Kasumi-1 (cell line): ENCODE measurements at places on chromosomes 3 and 15.

DNA sequence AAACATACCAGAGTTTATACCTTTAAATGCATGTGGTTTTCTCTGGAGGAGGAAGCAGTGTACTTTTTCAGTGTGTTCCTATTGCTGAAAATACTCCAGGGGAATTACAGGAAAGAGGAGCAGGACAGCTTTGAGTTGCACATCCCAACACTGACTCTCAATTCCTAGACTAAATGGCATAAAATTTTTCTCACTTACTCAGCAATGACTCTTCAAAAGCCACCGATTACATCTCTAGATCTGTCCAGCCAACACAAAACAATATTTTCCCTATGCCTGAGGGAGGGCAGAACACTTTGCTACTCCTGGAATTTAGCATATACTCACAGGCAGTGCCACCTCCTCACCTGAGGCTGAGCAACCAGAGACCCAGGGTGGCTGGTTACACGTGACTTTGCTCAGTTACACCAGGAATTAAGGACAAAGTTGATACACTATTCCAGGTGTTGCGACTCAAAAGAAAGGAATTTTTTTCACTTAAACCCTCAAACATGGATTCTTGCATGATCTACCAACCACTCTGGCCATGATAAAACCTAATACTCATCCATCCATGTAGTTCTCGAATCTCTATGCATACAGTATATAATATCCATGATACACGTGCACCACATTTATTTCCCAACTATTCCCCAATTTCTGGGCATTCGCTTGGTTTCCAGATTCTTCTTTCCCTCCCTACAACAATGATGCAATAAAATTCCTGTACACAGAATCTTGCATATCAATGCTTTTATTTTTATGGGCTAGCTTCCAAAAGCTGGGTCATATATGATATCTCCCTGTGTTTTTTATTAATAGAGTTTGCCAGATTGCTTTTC, 194.6 kb downstream of the THRB start:
- no peak for DNase-seq

- DNase-seq = no peak
Observed at GRCh38 chr3:189419683-189420082, 211.5 kb upstream of the TP63 start.

- no peak for DNase-seq
Observed at GRCh38 chr3:107685383-107685782, 162.6 kb downstream of the BBX start.

- no peak for DNase-seq
Observed at GRCh38 chr3:102449341-102449740, 14.5 kb downstream of the ZPLD1 start.

DNA sequence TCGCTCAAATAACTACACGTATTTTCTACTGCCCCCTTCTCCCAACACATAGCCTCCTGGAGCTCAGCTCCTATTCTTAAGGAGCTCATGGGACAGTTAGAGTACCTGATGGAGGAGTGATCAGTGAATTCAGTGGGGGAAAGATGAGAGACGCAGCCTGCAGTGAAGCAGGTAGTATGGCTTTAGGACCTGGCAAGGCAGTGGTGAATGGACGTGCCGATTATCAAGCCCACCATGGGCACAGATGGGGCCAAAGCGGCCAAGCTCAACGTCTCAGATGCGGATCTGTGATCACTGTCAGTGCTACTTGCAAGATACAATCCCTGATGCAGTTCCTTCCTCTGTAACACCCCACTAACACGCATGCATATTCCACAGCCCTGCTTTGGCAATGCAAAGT, 45.8 kb upstream of the ATP2B2 start:
- no peak for DNase-seq

- DNase-seq = no peak
Observed at GRCh38 chr3:40737343-40737742, 212.6 kb downstream of the ZNF621 start.

- DNase-seq = no peak
Observed at GRCh38 chr3:89841041-89841440, 733.6 kb downstream of the EPHA3 start.

DNA sequence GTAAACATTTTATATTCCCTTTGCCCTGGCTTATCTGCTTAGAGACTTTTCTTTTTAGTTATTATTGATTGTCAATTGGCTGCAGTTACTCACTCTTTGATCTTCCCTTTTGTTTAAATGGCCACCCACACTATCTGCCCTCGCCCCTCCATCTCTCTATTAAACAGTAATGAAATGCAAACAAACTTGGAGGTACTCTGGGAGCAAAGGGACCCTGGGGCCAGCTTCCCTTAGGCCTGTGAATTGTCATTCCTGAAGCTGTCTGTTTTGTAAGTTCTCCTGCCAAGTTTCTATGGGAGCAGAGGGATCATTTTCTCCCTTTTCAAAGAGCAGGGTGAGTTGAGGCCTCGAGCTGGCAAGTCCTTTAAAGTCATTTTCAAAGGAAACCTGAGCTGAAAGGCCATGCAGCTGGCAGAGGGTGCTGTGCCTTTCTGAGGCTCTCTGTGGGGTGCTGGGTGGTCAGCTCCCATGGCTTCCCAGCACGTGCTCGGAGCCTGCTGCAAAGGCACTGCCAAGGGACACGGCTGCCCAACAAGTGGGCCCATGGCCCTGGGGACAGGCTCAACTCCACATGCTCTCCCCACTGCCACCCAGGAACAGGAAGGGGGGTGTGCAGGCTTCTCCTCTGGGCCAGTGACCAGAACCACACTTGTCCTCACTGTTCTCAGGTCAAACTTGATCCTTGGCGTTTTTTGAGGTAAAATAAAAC, 17.4 kb upstream of the RTP2 start:
- DNase-seq = no peak

DNA sequence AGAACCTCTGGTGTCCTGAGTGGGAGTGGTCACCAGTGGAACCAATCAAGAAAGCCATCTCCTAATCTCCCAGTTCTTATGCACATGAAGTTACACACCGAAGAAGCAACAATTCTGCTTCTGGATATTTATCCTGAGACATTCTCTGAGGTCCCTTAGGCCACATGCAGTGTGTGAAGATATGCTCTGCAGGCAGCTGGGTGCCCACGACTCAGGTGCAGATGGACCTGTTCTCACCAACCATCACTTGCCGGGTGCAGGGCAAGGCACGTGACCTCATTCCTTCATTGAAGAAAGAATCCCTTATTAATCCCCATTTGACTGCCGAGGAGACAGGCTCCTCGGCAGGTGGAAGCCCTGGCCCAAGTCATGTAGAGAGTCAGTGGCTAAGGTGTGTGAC, 79.8 kb downstream of the WNT7A start:
- no peak for DNase-seq

- no peak for DNase-seq
Observed at GRCh38 chr3:131282967-131283366, 98.6 kb upstream of the NUDT16 start.

GRCh38 chr3:143358155-143358792, 238.7 kb downstream of the CHST2 start:
- DNase-seq = no peak

DNA sequence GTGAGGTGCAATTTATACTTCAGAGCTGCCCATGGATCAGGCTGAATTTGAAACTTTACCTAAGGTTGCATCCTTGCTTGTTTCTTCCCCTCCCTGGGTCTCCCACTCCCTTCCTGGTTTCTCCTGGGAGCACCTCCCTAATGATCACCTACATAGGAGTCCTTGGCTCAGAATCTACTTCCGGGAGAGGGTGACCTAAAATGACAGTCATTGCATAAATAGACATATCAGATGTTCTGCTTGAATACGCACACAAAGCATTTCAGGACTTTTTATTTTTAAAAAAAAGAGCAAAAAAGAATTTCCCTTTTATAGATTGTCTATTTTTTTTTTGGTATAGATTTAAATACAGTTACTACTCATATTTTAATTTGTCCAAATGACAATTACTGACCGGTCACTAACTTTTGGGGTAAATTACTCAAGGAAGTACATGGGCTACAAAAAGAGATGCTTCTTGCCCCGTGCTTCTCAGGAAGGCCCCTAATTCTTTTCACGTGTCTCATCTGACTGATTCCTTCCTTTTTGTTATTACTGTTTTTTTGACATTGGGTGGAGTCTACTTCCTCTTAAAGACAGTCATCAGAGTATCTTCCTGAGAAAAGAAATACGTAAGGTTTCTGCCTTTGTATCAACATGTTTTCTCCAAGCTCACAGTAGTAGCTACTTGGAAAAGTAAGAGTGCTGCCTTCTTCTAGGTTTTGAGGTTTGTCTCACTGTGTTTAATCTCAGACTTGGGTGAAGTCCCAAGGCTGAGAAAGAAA, 4.9 kb upstream of the MYZAP start:
- DNase-seq = no peak

GRCh38 chr3:103653996-103654395, 1219.2 kb downstream of the ZPLD1 start:
- no peak for DNase-seq

DNA sequence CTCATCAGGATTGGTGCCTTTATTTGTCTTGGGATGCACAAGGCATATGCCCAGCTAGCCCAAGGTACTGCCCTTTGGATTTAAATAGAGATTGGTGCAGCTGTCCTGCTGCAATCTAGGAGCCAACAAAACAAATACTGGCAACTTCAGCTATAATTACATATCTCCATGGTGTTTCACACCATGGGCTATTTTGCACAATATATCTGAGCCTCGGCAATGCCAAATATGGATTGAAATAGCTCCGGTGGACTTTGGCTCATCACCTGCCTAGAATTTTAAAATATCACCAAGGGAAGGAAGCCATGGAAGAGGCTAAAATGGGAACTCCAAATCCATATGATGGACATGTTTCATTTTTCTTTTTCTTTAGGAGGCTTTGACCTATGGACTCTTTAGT, 367.8 kb upstream of the UMPS start:
- no peak for DNase-seq

DNA sequence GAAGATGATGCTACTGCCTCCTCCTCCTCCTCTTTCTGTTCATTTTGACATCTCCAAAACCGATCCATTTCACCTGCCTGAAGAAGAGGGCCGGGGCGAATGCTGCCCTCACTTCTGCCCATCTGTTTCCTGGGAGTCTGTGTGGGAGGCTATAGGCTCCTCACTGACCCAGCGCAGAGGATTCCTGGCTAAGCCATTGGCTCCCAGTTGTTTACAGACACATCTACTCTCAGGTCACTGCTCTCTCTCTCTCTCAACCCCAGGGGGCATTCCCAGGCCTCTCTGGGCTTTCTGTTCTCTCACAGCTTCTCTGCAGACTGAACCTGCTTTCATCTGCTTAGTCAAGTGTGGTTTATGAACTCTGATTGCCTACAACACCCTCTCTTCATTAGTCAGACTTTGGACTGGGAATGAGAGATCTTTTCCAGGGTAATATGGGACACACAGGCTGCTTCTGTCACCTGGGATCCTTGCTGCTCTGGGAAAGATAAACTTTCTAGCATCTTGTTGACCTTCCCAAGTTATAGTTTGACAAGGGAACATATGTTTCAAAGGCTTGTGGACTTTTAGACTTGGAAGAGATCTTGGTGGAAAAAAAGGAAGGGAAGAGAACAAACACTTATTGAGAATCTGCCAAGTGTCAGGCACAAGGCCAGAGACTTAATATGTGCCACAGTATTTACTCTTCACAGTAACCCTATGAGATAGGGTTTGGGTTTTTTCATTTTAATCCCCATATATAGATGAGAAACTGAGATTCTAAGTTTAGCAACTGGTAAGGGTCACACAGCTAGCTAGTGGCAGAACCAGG, 30.2 kb upstream of the USP3 start:
- DNase-seq = no peak

DNA sequence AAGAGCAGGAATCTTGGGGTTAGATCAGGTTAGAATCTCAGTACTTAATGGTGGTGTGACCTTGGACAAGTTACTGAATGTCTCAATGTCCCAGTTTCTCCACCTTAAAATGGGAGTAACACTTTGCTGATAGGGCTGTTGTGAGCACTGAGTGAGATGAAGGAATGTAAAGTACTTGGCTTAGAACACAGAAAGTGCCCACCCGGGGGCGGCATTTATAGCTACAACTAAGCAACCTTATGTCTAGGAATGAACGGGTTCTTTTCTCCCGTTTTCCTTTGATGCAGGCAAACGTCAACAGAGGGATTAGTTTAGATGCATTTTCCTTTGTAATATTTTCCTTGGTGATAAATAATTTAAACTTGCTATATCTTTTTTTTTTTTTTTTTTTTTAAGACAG, 176.6 kb downstream of the USP13 start:
- no peak for DNase-seq

- DNase-seq = no peak
Observed at GRCh38 chr15:62455441-62455921, 290.4 kb upstream of the C2CD4B start.

DNA sequence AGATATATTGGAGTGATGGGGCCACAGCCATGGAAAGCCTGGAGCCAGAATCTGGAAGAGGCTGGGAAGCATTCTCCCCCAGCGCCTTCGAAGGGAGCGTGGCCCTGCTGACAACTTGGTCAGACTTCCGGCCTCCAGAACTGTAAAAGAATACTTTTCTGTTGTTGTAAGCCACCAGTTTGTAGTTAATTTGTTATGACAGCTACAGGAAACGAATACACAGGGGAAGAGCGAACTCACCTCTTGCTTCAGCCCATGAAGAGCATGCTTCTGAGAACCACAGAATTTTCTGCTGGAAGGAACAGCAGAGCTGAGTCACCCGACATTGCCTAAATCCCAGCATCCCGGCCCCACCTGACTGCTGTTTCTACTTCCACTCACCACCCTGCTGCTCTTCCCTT, 501.7 kb downstream of the SHQ1 start:
- DNase-seq = no peak

DNA sequence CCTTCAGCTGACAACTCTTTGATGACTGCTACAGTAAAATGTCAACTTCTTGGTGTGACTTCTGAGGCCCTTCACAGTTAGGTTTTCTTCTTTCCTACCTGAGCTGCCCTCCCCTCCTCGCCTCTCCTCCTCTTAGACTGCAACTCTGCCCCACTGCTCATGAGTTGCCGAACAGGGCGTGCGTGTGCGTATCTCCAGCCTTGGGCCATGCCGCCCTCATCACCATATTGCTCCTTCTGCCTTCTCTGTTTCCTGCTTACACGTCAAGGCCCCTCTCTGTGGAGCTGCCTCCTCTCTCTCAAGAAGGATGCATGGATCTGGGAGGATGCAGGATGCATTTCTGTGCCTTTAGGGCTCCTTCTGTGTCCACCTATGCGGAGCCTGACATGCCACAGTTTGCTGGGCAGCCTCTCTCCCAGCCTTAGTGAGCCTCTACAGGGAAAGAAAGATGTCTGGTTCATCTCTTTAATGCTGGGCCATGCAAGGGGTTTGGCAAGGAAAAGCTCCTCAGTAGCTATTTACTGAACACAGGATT, 205.9 kb downstream of the RPLP1 start:
- no peak for DNase-seq

DNA sequence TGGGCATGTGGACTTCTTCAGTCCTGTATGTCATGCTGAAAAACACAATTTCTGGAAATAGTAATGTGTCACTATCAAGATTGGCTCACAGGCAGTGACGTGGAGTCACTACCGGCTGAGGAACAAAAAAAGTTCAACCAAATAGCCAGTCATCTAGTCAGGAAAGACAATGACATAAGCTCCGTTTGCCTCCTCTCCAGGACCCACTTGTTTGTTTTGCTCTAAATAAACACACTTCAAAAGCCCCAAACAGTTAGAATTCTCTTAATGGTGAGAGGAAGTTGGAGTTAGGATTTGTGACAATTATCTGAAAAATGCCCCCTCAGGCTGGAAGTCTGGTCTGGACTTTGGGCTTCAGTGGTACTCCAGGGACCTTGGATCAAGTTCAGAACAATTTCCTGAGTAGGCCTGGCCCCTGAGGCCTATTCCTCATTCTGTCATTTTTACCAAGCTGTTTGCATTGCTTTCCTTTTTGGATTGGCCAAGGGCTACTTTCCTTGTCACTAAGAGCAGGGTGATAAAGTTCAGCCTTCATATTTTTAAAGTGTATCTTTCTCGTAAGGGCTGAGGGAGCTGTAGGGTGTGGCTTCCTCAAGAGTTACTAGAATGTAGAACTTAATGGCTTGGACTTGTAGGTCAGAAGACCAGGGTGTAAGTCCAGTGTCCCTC, 98.9 kb downstream of the EOMES start:
- DNase-seq = no peak
